Activated naive CD4-positive, alpha-beta T cell treated with anti-CD3 and anti-CD28 coated beads, Interleukin-2, amount 50 U/mL, for 16 hours (primary cell): ENCODE measurements at places on chromosomes 12 and 14.

DNA sequence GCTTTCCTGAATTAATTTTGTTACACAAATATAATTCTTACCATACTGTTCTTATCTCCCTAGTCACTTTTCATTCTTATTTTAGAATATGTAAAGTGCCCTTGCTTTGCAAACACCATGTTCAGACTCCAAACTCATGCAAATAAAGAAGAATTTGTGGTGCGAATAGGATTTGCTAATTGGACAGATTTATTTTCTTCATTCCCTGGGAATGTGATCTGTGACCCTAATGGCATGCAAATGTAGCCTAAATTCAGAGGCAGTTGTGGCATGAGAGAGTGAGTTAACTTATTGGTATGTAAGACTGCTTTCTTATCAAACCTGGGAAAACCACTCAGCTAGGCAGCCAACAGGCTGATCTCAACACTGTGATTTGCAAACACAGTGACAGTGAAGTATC, 10.0 kb downstream of the CAPZA3 start:
- no peak for DNase-seq

DNA sequence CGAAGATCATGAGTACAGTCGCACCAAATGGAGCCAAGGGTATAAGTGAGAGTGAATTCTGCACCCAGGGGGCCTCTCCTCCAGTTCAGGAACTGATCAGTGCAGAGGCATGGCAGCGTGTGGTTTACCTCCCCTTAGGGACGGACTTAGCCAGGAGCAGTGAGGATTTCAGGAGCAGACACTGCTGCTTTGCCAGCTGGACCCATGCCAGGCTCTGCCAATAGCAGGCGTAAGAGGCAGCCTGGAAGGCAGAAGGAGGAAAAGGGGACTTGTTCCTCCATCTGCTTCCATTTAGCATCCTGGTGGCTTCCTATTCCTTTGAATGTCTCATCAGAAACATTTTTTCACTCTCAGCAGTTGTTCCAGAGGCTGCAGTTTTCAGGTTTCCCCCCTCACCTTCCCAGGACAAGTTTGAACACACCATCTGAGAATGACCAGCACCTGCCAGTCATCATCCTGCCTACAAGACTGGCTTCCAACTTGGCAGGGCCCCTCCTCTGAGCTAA, 137.0 kb upstream of the LMNTD1 start:
- DNase-seq, result no peak

DNA sequence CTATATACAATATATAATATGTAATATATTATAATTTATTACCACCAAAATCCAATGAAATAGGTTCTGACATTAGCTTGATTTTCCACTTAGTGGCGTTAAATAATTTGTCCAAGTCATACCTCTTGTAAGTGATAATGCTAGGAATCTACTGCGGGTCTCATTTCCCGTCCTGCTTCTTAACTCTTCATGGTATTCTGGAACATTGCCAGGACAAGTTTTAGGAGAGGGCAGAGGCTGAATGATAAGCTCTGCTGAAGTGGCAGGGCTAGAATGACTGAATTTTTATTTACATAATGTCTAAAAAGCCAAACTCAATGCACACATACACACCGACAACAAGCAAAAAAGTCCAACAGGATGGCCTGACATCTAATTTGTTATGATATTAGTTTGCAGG, 70.4 kb upstream of the PTPRQ start:
- DNase-seq, result no peak

- DNase-seq, result no peak
These were observed 47.3 kb downstream of the PTCSC3 start for GRCh38 chr14:36129181-36129580.

DNA sequence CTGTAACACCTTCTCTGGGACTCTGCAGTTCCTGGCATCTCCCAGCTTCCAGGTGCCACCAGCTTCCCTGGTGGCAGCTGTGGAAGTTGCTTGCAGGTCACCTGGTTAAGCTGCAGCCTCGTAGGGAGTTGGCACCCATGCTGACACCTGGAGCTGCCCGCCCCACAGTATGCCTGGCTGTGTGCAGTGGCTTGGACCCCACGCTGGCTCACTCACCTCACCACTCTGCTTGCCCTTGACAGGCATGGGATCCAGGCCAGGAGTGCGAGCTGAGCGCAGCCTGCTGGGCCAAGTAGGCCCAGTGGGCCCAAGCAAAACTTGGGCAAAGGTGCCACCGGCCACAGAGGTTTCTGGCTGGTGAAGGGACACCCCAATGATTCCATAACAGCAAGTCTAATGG, 48.5 kb downstream of the EGLN3 start:
- DNase-seq, result no peak

GRCh38 chr14:54186821-54187763, 209.7 kb upstream of the CDKN3 start:
- DNase-seq, result no peak

DNA sequence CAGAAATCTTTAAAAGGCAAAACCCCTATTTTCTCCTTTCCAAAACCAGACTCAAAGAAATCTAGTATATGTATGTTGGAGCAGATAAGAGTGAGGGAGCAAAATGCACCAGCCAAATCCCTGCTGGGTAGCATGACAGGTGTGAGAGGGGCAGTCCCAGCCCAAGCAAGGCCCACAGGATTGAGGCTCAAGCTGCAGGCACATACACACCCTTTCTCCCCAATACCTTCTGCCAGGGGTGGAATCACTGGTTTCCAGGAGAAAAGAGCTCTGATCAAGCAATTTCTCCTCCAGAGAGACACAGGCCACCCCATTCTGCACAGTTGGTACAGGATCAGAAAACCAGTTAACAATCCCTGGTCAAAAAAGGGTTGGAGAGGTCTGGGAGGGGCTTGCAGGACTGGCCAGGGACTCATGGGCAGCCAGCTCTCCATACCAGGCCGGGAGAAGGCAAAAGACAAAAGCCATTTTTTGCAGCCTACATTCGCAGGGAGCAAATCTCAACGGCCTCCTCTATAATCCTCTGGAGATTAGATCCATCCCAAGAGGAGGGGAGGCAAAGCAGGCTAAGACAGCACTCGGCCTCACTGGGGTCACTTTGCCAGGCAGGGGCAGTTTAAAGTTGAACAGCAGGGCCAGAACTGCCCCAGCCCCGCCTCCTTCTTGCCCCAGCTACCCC, 2.1 kb downstream of the KMT2D start:
- DNase-seq, result no peak

- DNase-seq, result no peak
These were observed 119.4 kb downstream of the CAND1 start for GRCh38 chr12:67388331-67389138.

GRCh38 chr12:11497995-11498394, 102.6 kb upstream of the PRB2 start:
- DNase-seq, result no peak

DNA sequence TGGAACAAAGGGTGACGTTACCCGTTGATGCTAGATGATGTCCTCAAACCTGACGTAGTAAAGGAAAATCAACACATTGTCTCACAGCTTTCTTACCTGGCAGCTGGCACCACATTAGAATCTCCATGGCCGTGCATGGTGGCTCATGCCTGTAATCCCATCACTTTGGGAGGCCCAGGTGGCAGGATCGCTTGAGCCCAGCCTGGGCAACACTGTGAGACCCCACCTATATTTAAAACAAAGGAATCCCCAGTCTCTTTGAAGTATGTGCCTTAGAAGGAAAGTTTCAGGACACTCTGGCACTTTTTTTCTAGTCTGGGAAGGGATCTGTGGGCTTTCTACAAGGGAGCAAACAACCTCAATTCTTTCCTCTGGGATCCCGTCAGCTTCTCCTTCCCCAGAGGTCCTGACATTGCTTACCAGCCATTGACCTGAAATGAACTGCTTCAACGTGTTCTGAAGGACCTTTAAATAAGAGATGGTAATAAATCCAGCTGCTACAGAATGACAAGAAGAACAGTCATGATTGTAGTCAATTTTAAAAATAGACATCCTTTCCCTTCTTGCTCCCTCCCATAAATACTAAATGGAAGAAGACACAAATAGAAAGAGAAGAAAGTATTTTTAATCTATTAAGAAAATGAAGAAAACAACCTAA, 33.7 kb upstream of the TTC7B start:
- DNase-seq, result no peak
